ENCODE measurements at places on chromosomes 7 and 10.

DNA sequence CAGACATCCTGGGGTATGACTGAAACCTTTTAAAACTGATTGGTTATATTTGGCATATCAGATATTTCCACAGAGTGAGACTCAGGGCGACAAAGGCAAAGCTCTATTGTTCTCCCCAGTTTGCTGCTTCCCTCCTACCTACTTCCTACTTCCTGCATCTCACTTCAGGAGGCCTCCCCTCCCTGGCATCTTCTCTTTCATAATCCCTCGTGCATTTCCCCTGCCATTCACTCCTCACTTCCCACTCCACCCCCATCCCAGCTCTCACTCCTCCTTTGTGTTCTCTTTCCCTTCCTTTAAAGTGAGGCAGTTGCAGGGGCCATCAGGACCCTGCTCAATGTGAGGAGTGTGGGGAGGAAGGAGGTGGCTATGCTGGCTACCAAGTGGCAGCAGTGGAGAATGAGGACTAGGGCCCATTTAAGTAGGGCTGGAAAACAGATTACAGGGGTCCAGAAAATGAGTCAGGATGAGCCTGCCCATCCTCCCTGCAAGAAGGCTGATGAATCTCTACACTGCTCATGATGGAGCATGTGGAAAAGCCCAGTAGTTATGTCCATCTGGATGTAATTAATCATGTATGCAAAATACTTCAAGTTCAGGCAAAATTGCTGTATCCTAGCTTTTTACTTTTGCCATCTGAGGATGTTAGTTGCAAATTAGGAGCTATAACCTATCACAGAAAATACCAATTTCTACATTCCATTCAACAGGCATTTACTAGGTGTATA lies 311.8 kb upstream of the IMMP2L start:
- peak; percentile 29 for DNase-seq

- DNase-seq: peak; percentile 39
Measured at GRCh38 chr7:7565746-7566650, 686 bp upstream of the MIOS start.

DNA sequence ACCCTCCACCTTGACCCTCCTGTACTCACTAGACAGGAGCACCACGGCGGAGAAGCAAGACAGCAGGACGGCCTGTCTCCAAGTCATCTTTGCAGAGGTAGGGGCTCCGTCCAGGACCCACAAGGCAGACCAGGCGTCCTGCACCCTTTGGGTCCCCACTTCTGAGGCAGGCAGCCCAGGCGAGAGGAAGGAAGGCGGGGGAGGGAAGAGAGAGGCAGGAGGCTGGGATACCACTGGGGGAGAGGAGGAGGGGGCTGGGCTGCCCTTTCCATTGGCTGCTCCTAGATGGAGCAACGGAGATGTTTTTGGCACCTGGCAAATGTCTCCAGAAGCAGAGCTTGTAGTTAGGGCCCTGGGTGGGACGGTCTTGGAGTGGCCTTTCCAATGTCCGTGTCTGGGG lies at the start of gene UCMA:
UCMA (minus strand) TSS at position 203 of the 400 bp plus-strand sequence; CDS start at position 87, 116 bp downstream.
- DNase-seq: no peak

GRCh38 chr10:15223174-15223573 lies 54.7 kb upstream of the NMT2 start:
- DNase-seq: no peak

DNA sequence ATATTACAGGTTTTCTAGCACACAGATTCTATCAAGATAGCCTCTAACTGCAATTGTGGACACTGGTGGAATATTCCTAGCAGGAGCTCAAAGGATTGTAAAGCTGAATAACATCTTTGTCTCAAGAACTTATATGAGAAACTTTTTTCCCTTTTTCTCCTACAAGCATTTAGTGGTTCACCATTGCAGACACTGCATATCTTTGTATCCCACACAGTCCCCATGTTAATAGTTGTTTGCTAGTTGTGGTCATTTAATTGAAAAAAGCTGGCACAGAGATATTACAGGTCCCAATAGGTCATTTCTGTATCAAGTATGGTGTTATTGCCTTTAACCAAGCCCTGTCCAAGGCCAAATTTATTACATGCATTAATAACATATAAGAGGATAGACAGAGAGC lies 226.2 kb upstream of the TCF7L2 start:
- no peak for DNase-seq
